ENCODE measurements at places on chromosomes 6 and 20.
A peak's percentile ranks its signal among the peaks of the same experiment; 100 is the strongest.

GRCh38 chr6:39296745-39297640, 17.2 kb downstream of the KCNK17 start:
- no peak for DNase-seq

- no peak for DNase-seq
Observed at GRCh38 chr6:98875375-98875774, 41.0 kb downstream of the POU3F2 start.

DNA sequence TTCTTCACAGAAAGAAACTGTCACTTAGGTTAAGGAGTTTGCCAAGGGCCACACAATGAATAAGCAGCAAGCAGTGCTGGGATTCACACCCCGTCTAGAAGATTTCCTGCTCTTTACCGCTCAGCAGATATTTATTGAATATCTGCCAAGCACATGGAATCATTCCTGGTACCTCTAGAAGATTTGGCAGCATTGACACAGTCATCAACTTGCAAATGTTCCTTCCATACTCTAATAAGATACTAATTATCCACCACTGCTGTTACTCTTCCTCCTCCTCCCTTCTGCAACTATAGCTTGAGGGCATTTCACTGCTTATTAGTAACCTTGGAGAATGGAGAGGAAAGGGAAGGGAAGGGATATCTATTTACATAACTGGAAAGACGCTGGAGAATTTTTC, 13.0 kb downstream of the MOXD1 start:
- DNase-seq = no peak

GRCh38 chr6:34984416-34984815, 95.4 kb downstream of the ANKS1A start:
- no peak for DNase-seq

DNA sequence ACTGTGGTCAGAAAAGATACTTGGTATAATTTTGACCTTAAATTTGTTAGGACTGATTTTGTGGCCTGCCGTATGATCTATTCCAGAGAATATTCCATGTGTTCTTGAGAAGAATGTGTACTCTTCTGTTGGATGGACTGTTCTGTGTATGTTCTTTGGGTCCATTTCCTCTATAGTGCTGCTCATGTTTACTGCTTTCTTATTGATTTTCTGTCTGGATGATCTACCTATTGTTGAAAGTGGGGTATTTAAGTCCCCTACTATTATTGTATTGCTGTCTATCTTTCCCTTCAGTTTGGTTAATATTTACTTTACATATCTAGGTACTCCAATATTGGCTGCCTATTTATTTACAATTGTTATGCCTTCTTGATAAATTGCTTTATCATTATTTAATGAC, 298.4 kb downstream of the BCKDHB start:
- no peak for DNase-seq

DNA sequence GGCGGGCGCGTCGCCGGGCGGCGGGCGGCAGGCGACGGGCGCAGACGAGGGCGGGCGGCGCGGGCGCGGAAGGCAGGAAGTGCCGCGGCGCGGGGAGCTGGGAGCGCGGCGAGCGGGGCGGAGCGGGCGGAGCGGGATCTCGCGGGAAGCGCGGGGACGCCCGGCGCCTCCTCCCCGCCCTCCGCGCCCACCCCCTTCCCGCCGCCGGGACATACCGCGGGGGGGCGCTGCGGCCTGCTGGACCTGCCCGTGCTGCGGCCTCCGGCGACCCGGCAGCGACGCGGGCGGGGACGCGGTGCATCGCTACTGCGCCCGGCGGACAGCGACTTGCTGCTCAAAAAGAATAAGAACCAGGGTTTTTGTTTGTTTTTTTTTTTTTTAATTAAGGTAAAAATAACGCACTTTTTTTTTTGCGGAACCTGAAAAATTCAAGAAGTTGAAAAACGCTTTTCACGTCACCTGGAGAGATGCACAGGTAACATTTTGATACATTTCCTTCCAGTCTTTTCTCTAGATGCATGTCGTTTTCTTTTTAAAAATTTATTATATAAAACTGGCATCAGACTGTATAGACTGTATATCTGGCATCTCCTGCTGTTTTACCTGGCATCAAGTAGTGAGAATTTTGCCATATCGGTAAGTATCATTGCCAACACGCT, at the start of gene CENPB:
Gene CENPB (minus strand): TSS at position 76 of the 659 bp plus-strand sequence. CDS start 257 bp downstream, outside the sequence.
- peak; percentile 93 for DNase-seq

GRCh38 chr20:8815208-8815607, 253.7 kb upstream of the PLCB4 start:
- DNase-seq = no peak

- DNase-seq = peak; percentile 93
Observed at GRCh38 chr6:62285612-62286469, at the start of gene KHDRBS2. Gene KHDRBS2 (minus strand): TSS chr6:62286225.

DNA sequence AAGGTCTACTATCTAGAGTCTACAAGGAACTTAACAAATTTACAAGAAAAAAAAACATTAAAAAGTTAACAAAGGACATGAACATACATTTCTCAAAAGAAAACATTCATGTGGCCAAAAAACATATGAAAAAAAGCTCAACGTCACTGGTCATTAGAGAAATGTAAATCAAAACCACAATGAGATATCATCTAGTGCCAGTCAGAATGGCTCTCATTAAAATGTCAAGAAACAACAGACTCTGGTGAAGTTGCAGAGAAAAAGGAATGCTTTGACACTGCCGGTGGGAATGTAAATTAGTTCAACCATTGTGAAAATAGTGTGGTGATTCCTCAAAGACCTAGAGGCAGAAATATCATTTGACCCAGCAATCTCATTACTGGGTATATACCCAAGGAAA, 48.3 kb downstream of the OGFRL1 start:
- no peak for DNase-seq

DNA sequence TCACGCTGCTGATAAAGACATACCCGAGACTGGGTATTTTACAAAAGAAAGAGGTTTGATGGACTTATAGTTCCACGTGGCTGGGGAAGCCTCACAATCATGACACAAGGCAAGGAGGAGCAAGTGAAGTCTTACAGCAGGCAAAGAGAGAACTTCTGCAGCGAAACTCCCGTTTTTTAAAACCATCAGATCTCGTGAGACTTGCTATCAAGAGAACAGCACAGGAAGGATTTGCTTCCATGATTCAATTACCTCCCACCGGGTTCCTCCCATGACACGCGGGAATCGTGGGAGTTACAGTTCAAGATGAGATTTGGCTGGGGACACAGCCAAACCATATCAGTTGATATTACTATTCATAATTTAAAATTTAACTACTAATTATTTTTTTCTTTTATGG, 157.3 kb upstream of the ATXN1 start:
- DNase-seq = no peak

- DNase-seq = no peak
Observed at GRCh38 chr20:37072293-37073196, 23.3 kb downstream of the RBL1 start.

GRCh38 chr20:43923322-43923721, 8.7 kb downstream of the TOX2 start:
- DNase-seq = no peak

DNA sequence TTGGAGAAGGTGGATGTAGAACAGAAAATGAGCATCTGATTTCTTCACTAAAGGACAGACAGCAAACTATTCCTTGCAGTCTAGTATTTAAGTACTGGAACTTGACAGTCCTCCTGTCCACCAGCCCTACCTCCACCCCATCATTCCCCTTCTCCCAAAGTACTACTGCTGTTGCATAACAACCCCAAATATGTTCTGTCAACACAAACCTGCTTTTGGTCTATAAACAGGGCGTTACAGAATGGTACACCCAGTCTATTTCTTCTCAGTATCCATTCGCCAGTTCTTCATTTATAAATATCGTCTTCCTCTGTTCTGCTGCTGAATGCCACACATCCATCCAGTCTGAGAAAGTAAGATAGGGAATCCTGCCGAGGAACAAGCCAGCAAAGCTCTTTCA, 27.7 kb upstream of the SLC22A1 start:
- no peak for DNase-seq

- no peak for DNase-seq
Observed at GRCh38 chr6:52493669-52494068, 73.5 kb downstream of the EFHC1 start.

DNA sequence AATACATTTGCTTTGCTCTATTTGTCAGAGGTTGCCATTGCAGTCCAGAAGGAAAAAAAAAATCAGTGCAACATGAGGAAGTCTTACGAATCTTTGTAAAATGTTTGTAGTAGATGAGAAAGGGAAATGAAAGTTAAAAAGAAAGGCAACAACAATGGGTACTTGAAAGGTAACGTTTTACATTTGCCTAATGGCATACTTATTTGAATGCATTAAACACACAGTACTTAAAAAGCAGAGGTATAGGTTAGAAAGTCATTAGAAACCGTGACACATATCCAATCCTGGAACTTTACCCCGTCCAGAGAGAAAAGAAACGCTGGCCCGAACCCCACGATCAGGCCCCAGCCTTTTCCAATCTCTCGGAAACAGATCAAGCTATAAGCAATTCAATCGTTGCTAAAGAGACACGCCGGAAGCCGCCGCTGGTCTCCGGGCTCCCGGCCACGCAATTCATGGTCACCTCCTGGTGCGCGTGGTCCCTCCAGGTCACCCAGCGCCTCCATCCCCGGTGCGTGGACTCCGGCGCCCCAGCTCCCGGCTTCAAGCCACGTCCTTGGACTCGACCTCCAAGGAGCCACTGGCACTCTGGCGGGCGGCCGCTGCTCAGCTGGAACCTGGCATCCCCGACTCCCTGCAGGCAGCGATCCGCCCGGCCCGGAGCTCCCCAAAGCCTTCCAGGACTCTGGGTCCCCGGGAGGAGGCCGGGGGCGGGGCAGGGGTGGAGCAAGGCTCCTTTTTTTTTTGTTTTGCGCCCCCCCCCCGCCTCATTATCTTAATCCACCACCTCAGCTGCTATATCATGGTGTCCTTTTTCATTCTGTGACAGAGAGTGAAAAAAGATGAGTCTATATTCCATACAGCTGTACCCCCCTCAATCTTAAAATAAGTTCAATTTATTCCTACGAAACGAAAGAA, at the start of gene SLC18B1:
Gene SLC18B1 (minus strand): TSS at position 687 of the 918 bp plus-strand sequence. CDS start 181 bp downstream, at position 506.
- DNase-seq = peak; percentile 51

GRCh38 chr6:46116289-46116688, 13.5 kb upstream of the ENPP4 start:
- DNase-seq = no peak

DNA sequence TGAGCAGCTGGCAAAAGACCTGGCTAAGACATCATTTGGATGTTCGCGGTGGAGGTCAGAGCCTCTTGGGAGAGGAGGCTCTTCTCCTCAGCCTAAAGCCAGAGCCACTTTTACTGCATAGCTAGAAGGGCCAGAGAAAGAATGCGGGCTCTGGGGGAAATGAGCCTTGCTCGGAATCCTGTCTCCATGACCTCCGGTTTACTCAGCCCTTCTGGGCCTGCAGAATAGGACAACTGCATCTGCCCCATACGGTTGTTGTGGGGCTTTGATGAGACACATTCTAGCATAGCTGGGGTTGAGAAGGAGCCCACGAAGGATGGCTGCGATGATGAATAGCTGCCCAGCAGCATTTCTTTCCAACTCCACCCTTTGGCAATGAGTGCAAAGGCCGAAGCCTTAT, 115.0 kb upstream of the SLC22A23 start:
- DNase-seq = no peak

DNA sequence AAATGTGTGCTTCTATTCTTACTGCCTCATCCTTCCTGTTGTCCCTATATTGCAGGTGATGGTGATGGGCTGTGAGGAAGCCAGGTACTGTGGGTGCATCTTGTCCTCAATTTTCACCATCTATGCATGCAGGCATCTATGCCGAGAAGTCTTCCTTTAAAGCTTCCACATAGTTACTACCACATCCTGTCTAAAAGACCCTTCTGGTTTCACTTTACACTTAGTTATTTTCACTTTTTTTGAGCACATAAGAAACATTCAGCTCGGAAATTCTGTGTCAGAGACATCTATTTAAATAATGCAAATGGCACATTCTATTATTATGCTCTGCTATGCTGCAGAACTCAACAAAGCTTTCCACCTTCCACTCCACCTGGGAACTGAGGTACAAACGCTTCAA, 28.2 kb upstream of the FABP7 start:
- DNase-seq = no peak

DNA sequence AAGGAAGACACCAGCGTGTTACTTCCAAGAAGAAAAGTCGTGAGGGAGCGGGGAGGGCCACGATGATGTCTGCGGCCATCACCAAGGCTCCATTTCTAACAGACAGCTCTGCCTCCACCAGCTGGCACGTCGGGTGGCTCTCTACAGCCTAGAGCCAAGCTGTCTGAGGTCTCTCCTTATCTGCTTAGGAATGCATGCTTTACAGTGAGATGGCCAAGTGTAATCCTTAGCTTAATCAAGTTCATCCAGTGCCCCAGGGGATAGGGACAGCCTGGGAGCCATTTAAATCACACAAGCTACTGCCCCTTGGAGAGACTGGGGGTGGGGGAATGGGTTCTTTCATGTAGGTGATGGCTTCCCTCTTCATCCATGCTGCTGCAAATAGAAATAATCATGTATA, 213.8 kb upstream of the CST7 start:
- no peak for DNase-seq

DNA sequence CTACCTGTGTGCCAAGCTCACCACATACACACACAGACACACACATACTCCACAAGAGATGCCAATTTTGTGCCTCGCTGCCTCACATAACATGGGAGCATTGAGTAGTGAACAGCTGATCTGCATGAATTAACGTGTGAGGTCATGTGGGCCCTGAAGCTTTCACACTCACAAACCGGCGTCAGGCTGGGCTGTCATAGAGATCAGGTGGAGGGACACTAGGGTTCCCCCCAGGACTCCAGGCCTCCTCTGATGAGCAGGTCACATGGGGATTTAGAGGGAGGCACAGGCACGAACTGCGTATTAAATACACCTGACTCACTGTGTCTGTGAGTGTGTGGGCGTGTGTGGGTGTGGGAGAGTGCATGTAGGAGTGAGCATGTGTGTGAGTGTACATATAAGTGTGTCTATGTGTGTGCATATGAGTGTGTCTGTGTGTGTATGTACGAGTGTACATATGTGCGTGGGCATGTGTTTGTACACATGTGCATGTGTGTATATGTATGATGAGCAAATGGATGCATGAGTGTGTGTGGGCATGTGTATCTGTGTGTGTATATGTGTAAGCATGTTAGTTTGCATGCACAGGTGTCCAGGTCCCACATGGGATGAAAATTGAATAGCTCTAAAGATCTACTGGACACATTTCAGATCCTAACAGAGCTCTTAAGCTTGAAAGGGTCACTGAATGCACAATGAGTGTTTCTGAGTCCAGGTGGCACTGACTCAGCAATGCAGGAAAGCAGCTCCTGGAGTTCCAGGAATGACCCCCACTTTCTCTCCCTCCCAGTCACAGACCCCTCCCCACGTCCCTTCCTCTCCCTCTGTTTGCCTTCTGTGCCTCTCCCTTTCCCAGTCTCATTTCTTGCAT, 336.6 kb downstream of the PREX1 start:
- no peak for DNase-seq

DNA sequence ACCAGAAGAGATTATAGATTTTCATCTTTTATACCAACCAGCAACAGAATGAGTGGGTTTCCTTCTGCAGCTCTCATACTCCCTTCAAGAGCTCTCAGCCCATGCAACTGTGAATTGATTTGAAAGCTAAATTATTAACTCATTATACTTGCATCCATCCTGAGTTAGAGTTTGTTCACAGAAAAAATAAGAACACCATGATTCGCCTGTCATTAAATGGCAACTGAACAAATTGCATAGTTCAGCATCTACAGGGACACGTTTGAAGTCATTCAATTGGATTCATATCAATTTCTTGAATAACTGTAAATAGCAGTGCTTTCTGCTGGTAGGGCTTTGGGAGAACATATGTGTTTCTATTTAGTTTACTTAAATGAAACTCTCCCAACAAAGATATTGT, 65.7 kb downstream of the NKAIN2 start:
- DNase-seq = no peak
